Activated naive CD4-positive, alpha-beta T cell (primary cell): ENCODE measurements at places on chromosomes 2 and 18.

- no peak for DNase-seq
These were observed 256.0 kb downstream of the DCDC2C start for GRCh38 chr2:3959372-3959771.

- no peak for DNase-seq
These were observed 70.7 kb downstream of the SPOPL start for GRCh38 chr2:138572318-138572717.

DNA sequence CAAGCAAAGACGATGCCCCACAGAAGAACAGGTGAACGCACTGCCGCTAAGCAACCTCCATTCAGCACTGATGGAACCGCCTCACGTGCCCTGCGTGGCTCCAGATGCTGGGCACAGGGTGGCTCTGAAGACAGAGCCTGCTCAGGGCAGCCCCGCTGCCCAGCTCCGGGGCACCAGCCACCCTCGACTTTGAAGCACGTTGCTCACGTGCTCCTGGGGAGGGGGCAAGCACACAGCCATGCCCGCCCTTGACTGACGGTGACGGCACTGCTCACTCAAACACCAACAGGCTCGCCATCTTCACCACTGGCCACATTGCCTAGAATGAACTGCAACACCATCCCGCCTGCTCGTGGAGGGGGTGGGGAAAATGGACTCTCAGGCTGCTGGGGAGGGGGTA lies 251.3 kb downstream of the HDAC4 start:
- DNase-seq = no peak

DNA sequence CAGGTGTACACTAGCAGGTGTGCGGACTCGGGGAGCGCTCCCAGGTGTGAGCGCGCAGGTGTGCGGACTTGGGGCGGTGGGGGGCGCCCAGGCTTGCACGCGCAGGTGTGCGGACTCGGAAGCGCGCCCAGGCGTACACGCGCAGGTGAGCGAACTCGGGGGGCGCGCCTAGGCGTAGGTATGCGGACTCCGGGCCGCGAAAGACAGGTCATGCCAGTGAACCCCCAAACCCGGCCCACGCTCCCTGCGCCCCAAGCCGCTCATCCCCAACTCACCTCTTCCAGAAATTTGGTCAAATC lies 342 bp downstream of the CYB5A start:
- DNase-seq = no peak

DNA sequence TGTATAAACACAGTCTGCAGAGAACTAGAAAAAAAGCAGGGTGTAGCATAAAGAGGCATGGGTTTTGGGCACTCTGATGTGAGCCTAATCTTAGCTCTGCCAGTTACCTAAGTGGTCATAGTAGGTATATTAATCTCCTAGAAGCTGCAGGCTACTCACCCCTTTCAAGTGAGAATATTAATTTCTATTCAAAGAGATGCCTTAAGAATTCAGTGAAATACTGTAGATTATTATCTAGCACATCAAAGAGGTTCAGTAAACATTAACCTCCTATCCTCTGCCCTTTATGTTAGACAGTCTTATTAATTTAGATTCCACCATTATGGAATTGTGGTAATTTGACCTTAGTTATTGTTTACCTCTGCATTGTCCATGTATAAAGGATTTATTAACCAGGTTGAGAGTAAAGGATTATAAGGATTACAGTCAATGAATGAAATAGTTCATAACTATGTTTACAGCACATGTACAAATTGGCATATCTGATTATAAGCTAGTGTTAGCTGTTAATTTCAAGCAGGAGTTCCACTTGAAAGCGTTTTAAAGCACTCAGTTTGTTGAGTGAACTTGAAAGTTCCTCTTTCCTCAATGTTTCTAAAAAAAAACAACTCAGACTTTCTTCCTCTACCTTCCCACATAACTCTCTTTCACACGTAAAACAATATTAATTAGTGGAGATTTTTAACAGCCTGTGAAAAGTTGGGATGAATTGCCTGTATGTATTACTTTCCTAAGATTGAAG lies 150.6 kb upstream of the EPC2 start:
- DNase-seq = no peak

- no peak for DNase-seq
These were observed 4.3 kb downstream of the PELI1 start for GRCh38 chr2:64139956-64140355.

GRCh38 chr2:232088771-232089170 lies 127.3 kb downstream of the DIS3L2 start:
- no peak for DNase-seq

DNA sequence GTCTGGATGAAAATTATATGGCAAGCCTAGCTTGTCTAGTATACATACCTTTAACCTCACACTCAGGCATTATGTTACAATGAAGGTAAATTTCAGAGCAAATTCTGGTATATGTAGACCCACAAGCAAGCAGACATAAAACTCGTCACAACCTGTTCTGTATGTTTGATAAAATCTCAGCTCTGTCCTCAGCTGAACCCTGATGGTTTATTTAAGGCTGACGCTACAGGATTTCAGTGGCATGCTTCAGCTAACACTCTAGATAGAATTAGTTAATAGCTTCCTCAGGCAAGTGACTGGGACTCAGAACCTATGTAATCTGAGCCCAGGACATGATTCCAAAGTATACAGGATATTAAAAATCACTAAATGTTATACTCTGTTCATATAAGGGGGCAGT lies 68.2 kb upstream of the MC2R start:
- DNase-seq = no peak

GRCh38 chr18:24536326-24536725 lies 75.9 kb downstream of the HRH4 start:
- no peak for DNase-seq

- DNase-seq = no peak
These were observed 116.7 kb upstream of the STK17B start for GRCh38 chr2:196288006-196288538.

DNA sequence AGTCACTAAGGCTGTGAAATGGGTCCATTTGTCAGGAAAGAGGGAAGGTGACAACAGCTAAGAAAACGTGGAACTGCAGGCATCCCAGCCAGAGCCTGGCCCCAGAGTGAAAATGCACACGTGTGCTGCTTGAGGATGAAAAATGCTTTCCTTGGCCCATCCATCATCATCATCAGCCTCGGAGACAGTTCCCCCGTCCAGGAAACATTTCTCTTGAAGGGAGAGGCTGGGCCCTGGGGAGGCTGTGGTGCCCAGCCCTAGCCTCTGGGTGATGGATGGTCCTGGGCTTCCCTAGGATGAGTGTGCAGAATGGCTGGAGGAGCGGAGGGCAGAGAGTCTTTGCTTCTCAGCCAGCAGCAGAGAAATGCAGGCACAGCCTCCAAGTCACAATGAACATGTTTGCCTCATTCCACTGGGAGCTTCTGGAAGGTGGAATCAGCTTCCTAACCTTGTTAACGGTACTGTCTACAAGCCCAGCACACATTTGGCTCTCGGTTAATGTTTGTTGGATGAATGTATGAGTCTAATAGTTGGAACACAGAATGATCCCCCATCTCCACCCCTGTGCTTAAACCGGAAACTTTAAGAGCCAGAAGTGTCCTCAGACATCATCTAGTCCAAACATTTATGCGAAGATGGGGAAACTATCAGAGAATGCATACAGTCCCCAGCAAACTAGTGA lies 164.0 kb downstream of the RDH14 start:
- DNase-seq = no peak

- DNase-seq = no peak
These were observed 17.4 kb upstream of the SAG start for GRCh38 chr2:233290051-233290845.

- DNase-seq = no peak
These were observed 226.5 kb downstream of the SEPTIN10 start for GRCh38 chr2:109387221-109387735.

DNA sequence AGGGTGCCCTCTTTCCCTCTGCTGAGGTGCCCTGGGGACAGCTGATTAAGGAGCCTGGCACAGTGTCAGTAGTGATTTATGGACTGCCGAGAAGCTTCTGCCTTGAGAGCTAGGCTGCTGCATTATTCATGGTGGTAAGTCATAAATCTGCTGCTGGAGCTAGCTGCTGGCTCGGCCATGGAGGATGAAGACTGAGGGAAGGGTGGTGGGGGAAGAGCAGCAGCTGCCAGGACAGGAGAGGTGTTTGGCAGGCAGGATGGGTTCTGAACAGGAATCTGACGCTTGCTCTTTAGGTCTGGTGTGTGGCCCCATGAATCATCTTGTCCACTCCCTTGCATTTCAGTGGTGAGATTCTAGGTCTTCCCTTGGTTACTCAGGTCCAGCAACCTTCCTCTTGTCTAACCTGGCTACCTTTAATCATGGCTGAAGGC lies 296.3 kb downstream of the DYSF start:
- DNase-seq = no peak

DNA sequence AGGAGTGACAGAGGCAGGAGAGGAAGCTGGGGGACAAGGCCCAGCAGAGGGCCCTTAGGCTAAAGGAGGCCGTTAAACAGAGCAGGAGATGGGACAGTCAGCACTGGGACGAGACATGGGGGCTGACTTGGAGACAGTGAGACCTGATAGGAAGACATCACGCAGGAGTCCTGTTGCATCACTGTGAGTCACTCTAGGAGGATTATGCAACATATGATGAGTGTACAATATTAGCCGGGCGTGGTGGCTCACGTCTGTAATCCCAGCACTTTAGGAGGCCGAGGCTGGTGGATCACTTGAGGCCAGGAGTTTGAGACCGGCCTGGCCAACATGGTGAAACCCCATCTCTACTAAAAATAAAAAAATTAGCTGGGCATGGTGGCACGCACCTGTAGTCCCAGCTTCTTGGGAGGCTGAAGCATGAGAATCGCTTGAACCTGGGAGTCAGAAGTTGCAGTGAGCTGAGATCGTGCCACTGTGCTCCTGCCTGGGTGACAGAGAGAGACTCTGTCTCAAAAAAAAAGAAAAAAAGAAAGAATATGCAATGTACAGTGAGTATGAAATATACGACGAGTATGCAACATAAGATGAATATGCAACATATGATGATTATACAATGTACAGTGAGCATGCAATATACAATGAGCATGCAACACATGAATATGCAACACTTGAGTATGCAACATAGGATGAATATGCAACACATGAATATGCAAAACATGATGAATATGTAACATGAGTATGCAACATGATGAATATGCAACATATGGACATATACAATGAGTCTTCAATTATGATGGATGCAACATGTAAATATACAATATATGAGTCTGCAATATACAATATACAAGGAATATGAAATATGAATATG lies 83.3 kb upstream of the ID2 start:
- no peak for DNase-seq

GRCh38 chr2:186590350-186590758 lies 498 bp downstream of the ITGAV start:
- no peak for DNase-seq

DNA sequence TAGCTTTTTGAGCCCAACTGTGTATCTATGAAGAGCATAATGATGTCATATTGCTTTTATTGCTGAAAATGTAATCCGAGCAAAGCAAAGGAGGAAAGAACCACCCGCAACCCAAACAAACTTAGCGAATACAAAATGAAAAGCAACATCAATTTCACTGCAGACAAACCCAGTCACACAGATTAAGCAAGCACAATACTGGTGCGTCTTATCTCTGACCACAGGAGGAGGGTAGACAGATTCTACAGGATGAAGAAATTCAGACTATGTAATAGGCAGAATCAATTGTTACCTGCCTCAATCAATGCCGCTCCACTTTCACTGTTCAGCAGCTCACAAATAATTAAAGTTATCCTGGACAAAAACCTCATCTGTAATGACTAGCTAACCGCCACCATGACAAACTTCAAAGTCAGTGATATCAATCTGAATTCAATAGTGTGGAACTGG lies 115.5 kb upstream of the SP3 start:
- no peak for DNase-seq

DNA sequence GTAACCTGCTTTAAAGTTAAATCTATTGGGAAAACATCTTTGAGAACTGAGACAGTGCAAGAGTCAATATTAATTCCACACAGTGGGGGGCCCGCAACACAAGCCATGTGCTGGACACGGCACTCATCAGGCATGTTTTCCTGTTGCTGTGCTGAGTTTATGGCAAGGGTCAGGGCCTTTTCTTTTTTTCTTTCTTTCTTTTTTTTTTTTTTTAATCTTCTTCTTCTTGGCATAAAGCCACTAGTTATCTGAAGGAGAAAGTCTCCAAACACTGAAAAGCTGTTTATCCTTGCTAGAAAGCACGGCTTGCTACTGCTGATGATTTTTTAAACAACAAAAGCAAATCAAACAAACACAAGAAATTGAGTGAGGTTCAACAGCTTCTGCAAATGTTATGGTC lies 252.1 kb downstream of the ZNF521 start:
- no peak for DNase-seq

DNA sequence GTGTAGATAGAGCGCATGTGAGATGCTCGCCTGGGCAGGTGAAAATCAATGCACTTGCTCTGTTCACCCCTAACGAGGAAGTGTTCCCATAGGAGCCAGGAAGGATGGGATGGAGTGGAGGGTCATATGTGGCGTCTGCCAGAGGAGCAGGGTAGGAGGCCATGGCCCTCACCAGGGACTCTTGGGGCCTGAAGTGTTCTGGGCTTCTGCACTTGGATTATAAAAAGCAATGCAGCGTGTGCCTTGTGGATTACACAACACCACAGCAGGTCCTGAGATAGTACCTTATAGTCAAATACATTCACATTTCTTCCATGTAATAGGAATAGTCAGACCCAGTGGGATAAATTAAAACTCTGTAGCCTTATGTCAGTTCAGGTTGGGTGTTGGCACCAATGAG lies 100.1 kb downstream of the CABLES1 start:
- DNase-seq = no peak

DNA sequence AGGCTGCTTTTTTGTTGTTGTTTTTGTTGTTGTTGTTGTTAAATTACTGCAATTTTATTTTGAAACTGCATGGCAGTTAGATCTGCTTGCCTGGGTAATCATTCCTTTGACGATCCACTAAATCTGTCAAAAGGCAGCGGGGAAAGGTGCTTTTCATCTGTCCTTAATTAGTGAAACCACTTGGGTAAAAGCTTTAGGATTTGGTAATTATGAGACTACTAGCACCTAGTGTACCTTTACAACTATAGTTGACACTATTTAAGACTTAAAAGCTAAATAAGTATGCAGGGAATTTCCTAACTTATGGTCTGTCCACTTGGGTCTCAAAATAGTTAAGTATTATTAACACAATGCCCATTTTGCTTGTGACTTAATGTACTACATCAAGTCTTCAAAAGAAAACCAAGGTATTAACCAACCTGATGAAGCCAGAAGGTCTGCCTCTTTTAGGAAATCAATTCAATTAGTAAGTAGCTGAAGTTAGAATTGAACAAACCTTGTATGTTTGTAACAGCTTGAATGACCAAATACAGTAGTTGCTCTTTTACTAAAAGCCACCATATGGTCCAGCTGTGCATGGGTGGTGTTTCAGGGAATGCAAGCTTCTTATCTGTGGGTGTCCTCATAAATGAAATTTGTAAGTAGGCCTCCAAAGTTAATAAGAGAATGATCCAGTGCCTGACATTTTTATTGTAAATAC lies 44.8 kb downstream of the NAB1 start:
- DNase-seq = no peak

GRCh38 chr2:182763311-182763912 lies 47.4 kb downstream of the DNAJC10 start:
- DNase-seq = no peak

- DNase-seq = no peak
These were observed 86.0 kb upstream of the OTX1 start for GRCh38 chr2:62964671-62965070.
